Common myeloid progenitor, CD34-positive (primary cell): ENCODE measurements at places on chromosomes 11 and 22.

DNA sequence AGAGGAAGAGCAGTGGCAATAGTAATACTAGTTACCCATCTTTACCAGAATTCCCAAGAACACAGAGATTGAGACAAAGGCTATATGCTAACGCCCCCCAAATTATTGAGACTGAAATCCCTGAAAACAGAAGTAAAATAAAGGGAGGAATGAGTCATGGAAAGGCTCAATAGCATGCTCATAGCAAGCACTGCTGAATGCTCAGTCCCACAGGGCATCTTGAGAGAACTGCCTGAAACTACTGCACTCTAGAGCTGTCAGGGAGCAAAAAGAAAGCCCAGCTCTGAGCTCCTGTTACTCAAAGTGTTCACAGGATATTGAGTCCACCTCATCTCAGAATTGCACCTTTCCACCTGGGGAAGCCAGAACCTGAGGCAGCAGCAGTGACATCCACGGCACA, 44.1 kb upstream of the FIBIN start:
- no peak for DNase-seq

DNA sequence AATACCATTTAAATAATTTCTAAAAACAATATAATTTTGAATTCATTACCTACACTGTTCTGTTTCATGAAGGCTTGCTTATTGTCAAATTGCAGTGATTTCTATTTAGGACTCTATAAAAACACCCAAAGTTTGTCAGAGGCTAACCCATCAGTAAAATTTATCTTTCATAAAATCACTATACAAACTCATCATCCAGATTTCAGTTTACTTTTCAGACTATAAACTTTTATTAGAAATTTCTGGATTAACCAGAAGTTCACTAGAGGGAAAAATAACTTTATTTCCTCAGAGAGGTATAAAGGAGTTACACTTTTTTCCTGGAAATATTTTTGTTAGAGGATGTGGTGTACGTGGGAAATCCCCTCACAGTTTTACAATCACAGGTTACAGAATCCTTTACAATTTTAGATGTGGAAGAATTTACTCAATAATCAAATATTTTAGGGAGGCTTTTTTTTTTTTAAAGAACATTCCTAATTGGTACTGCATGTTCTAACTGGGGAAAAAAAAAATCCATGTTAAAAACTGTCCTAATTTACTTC, 176.7 kb downstream of the SWAP70 start:
- no peak for DNase-seq

DNA sequence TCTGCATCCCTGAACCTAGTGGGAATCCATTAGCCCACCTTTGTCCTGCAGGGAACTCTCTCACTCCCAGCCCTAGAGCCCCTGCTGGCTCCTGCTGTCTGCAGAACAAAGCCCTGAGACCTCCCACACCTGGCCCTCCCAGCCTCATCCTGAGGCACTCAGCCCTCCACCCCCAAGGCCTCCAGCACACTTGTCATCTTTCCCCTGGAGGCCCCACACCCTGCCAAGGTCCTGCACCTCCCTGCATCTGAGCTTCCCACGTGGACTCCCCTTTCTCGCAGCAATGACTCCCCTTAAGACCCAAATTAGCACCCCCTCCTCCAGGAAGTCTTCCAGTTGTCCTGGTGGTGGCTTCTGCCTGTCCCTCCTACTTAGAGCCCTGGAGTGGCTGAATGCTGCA, 42.3 kb upstream of the LINC01488 start:
- DNase-seq = no peak

DNA sequence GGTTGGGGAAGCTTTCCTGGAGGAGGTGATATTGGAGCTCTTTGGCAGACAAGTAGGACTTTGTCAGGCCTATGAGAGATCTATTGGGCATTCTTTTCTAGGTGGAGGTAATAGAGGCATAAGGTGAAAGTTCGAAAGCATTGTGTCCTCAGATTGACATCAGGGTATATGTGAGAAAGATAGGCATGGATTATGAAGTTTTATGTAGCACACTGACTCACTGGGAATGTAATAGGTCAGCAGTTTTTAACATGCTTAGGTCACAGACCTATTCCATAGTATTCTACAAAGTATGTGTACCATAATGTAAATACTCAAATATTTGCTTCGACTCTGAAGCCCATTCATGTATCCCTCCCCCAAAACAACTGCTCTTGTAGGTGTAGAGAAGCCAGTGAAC, 11.8 kb downstream of the HIKESHI start:
- no peak for DNase-seq

GRCh38 chr11:17650127-17650911, 69.1 kb upstream of the MYOD1 start:
- no peak for DNase-seq

GRCh38 chr11:3014057-3014938, 22.2 kb upstream of the NAP1L4 start:
- DNase-seq = no peak

DNA sequence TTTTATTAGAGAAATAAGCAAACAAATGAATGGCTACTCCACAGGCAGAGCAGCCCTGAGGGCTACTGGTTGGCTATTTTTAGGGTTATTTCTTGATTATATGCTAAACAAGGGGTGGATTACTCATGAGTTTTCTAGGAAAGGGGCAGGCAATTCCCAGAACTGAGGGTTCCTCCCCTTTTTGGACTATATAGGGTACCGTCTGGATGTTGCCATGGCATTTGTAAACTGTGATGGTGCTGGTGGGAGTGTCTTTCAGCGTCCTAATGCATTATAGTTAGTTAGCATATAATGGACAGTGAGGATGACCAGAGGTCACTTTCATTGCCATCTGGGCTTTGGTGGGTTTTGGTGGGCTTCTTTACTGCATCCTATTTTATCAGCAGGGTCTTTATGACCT, 19.2 kb downstream of the SLC22A6 start:
- DNase-seq = no peak

- peak; percentile 75 for DNase-seq
Observed at GRCh38 chr22:20080445-20080775, 369 bp downstream of the DGCR8 start.

- no peak for DNase-seq
Observed at GRCh38 chr11:8111636-8112035, 30.6 kb downstream of the TUB start.

- DNase-seq = no peak
Observed at GRCh38 chr11:90235526-90235925, 12.7 kb upstream of the CHORDC1 start.

- DNase-seq = peak; percentile 95
Observed at GRCh38 chr22:24510637-24511625, 15.8 kb downstream of the UPB1 start.

DNA sequence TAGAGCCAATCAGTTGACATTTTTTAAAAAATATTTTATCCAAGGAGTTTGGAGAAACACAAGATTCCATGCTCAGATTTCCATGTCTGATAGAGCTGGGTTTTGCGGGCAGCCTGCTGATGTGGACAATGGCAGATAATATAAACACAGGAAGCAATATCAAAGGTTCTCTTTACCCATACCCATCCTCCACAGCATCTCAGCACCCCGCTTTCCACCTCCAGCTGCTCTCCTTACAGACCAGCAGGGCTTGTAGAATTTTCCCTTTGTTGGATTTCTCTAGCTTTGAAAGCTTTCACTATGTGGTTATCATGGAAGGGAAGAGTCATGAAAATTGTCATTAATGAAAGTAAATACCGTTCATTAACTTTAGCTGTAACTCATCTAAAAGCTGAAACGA, 746.4 kb downstream of the OPCML start:
- no peak for DNase-seq

GRCh38 chr11:112289588-112290492, 29.2 kb upstream of the PLET1 start:
- peak; percentile 83 for DNase-seq

DNA sequence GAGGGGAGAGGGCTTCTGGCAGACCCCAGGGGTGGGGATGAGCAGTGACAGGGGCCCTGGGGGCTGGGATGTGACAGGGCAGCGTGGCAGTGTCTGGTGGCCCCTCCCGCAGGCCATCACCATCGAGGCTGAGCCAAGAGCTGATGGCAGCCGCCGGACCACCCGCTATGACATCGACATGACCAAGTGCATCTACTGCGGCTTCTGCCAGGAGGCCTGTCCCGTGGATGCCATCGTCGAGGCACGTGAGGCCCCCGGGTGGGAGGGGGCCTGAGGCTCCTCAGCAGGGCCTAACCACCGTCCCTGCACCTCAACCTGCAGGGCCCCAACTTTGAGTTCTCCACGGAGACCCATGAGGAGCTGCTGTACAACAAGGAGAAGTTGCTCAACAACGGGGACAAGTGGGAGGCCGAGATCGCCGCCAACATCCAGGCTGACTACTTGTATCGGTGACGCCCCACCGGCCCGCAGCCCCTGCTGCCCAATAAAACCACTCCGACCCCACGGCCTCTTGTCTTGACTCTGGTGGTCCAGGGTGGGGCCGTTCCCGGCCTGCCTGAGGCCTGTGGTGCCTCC, 2.6 kb upstream of the TCIRG1 start:
- DNase-seq = no peak

GRCh38 chr22:48310740-48311139, 1516.9 kb downstream of the BRD1 start:
- DNase-seq = no peak

- peak; percentile 54 for DNase-seq
Observed at GRCh38 chr22:35540595-35541253, at the start of gene RASD2. Gene RASD2 (plus strand): TSS chr22:35540831. CDS start chr22:35546810, 5,979 bp downstream.

GRCh38 chr11:665062-665703, 28.1 kb downstream of the DRD4 start:
- DNase-seq = no peak

DNA sequence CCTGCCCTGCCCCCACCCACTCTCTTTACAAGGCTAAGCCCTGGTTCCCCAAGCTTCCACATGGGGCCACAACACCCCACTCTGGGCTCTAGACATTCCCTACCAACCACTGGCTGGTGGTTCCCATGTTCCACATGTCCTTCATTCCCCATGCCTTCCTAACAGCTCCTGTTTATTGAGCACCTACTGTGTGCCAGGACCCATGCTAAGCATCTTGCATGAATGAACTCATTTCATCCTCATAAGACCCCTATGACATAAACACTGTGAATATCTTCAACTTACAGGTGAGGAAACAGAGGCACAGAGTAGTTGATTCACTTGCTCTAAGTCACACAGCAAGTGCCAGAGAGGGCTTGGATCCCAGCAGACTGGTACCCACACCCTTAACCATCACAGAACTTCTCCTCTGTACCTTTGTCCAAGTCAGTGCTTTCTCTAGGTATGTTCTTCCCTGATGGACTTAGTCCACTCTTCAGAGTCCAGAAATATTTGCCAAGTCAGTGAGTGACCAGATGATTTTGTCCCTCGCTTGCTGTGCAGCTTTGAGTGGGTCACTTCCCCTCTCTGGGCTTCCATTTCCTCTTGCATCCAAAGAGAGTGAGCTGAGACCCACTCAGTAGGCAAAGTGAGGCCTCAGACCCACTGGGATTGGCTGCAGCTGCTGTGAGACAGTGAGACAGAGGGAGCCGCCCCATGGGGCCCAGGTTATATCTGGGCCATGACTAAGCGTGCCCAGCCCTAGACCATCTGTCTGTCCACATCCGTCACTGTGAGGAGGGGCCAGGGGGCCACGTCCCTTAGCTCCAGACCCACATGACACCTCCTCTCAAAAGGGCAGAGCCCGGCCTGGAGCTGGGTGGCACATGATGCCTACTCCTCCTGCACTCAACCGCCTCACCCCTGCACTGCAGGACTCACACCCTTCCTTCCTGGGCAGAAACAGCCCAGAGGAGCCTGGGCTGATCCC, 132.4 kb downstream of the MN1 start:
- peak; percentile 97 for DNase-seq

DNA sequence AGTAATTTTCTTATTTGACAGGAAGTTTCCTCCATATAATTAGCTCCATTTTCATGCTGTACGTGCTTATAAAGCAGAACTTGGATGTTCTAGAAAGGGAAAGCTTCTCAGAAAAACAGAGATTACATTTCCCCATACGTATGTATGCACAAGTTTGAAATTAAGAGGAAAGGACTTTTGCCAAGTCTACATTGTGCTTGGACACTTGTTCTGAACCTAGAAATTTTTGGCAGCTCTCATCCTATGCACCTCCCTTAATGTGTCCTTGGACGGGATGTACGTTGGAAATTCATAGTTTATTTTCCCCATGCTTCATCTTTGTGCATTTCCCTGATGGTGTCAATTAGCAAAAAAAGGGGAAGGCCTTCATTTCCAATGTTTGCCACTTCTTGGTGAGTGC, 322.7 kb downstream of the BLID start:
- DNase-seq = no peak

- DNase-seq = peak; percentile 72
Observed at GRCh38 chr11:103682318-103683184, 353.9 kb upstream of the DDI1 start.

DNA sequence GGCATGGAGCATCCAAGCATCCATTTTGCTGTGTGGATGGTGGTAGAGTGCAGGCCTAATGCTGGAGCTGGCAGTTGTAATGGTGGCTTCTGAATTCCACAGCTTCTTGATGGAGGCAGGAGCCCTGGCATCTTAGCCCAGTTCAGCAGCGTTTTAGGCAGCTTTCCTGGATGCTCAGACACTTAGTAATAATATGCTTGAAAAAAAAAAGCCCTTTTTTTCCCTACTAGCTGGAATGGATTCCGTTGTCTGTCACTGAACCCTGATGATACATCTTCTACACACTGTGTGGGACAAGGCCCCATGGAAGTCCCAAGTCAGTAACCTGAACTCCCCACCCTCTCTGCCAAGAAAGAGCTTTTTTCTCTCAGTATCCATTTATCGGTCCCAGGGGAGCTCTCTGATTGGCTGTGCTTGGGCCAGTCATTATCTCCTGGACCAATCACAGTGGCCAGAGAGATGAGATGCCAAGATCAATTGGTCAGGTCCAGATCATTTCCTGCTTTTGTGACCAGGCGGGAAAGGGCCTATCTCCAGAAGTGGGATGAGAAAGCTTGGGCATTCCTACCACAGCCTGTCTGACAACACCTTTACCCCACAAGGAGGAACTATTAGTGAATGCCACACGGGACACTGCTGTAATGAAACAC, 34.2 kb downstream of the MCM5 start:
- DNase-seq = no peak

GRCh38 chr22:32745251-32745995, 56.1 kb upstream of the TIMP3 start:
- DNase-seq = no peak

DNA sequence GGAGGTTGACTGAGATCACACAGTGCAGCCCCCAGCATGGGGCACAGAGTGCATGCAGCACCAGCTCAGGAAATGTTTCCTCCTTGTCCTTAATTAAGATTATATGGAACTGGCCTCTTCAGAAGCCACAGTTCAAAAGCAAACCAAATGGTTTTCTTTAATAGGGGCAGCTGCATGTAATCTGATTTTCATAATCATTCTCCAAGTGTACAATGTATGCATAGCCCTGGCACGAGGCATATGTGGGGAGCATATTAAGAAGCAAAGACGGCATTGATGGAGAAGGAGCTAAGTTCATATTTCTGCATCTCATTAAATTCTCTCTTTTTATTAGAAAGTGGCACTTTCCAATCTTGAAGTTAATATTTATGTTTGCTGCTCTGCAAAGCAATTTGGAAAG, 9.9 kb upstream of the PARVB start:
- no peak for DNase-seq
